ENCODE measurements at places on chromosomes 16 and 17. TPM values are rescaled to one million over a fixed set of nuclear protein-coding genes. Genes with fewer than 3 reads are reported as not detected.

MYH2 gene
- total RNA-seq: not detected

CCL8 gene
- total RNA-seq: 0.32 TPM

EVPLL gene
- not detected for total RNA-seq

CACNG1 gene
- not detected for total RNA-seq

GNGT2 gene
- 2.1 TPM for total RNA-seq

ZNF469 gene
- total RNA-seq: 1.1 TPM

PYDC1 gene
- not detected for total RNA-seq

CDYL2 gene
- 4.4 TPM for total RNA-seq

CPPED1 gene
- total RNA-seq: 13.0 TPM

BCL6B gene
- 0.46 TPM for total RNA-seq

HS3ST2 gene
- not detected for total RNA-seq

SP6 gene
- total RNA-seq: 4.3 TPM

HBQ1 gene
- total RNA-seq: not detected

DHODH gene
- total RNA-seq: 10.6 TPM

Data from ovary (tissue), 10 donors.